CD4-positive, alpha-beta T cell treated with Interleukin-17A for 4 hours (primary cell): ENCODE measurements at places on chromosomes 7 and 10.

GRCh38 chr7:22801912-22802311 lies 20.7 kb downstream of the TOMM7 start:
- DNase-seq = no peak

GRCh38 chr10:69516316-69516715 lies 56.9 kb downstream of the NEUROG3 start:
- DNase-seq = peak; percentile 37

DNA sequence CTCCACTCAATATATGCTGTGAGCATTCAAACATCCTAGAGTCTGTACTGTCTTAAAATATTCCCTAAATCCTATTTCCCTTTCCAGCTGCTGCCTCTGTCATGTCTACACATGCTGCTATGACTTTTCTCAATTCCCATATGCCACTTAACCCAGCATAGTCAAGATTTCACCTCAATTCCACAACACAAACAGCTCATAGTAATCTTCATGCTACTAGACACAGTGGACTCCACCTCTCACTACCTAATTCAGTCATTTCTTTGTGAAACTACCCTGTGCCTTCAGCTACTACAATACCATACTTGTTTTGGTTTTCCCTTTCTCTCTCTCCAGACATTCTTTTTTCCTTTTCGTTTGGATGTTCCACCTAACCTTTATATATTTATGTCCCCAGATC lies 45.5 kb downstream of the GSAP start:
- no peak for DNase-seq

GRCh38 chr7:94591176-94591575 lies 64.8 kb downstream of the SGCE start:
- DNase-seq = no peak

DNA sequence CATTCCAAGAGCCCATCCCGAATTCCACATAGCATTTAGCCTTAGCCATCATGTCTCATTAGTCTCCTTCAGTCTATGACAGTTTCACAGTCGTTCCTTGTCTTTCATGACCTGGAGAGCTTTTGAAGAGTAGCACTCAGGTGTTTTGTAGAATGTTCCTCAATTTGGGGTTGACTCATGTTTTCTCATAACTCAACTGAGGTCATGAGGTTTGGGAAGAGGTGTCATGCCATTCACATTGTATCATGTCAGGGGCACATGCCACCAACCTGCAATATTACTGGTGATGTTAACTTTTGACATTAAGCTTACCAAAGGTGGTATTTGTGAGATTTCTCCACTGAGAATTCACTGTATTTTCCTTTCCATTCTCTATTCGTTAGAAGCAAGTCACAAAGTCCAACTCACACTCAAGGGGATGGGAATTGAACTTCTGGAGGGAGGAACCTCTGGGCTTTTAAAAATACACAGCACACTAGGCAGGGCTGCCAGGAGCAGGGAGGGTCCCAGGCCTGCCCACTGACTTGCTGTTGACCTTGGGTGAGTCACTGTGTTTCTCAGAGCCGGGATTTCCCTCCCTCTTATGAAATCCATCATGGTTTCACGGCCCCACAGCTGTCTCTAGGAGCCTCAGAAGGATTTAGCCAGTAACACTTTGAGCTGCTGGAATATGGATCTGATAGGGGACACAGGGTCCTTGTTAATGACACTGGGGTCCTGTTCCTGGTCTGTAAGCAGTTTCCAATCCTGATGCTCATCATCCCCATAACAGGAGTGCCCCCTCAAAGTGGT lies 74.4 kb upstream of the TCF7L2 start:
- DNase-seq = no peak

DNA sequence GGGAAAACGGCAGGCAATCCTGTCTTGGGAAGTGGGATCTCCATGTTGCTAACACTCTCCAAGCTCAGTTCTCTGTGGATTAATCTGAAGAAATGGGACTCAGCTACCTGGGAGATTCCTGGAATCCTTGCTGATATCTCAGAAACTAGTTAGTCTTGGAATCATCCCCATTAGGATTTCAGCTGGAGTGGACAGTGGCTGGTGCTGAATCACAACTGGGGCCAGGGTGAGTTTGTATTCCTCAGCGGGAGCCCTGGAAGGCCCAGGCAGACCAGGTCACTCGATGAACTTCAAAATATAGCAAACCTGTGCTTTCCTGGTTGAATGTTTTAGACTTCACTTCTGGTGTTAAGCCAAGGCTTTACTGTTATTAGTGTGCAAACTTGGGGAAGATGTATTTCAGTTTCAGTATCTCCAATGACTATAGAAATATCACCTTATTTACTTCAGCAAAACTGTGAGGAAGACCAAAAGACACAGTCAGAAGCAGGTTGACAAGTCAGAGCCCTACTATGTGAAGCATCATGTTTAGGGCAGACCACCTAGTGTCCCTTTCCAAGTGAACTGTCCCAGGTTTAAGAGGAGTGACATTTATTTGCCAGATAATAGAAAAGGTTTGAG lies 126.1 kb downstream of the AOAH start:
- DNase-seq = no peak

GRCh38 chr7:36034020-36034419 lies 119.0 kb upstream of the EEPD1 start:
- DNase-seq = no peak

GRCh38 chr7:99500637-99501009 lies 542 bp upstream of the ZNF394 start:
- DNase-seq = no peak

GRCh38 chr7:105270117-105270516 lies 118.6 kb downstream of the SRPK2 start:
- peak; percentile 22 for DNase-seq

DNA sequence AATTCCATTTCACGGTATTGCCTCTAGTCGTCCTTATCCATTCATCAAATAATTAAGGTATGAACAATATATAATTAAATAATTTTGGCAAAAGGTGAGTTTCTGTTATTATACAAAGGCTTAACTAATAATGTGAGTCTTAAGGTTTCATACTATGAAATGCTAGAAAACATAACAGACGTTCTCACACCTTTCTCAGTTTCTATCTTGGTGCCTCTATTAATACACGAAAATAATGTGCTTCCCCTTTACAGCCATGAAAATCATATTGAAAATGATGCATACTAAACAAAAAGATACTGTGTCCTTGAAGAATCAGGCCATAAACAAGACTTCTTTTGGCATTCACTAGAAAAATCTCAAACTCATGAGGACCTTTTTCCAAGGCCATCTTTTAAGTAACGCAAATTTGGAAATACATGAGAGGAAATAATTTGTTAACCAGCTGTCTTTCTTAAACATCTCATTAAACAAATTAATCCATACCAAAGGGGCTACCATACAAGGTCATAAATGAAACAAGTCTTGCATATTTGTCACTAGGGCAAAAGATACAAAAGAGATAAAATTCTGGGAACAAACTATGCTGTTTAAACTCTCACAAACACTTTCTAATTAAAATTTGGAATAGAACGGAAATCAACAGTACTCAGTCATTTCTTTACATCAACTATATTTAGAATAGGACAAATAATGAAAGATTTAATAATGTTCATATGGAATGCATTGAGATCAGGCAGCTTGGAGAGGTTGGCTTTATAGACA lies 53.9 kb upstream of the CAV2 start:
- no peak for DNase-seq

- peak; percentile 39 for DNase-seq
Observed at GRCh38 chr10:116849248-116850057, at the start of gene ENO4. TSS of gene ENO4 (plus strand) at chr10:116849499. CDS start at chr10:116849567, 68 bp downstream.

DNA sequence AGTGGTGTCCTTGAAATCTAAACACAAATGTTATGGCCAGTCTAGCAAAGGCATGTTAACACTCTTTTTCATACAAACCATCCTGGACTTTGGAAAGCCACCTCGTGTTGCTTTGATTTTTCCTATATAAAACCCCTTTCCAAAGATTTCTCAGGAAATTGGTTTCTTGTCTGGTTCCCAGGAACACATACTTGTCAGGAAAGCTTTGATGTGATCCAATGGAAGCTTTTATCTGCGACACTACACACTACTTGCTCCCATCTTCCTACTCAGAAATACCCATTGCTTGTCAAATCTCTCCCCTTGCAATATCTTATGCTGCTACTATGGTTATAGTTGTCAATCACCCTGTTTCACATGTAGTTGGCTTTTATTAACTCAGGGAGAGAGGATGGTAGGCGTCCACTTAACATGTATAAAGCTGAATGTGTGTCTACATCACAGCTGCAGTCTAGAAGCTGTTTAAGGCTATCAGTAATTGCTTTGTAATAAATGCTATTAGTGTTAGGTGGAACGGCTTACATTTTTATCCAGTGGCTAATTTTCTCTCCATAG lies 189.6 kb downstream of the GPAM start:
- DNase-seq = no peak

- DNase-seq = no peak
Observed at GRCh38 chr7:140595468-140596092, 45.0 kb downstream of the DENND2A start.

DNA sequence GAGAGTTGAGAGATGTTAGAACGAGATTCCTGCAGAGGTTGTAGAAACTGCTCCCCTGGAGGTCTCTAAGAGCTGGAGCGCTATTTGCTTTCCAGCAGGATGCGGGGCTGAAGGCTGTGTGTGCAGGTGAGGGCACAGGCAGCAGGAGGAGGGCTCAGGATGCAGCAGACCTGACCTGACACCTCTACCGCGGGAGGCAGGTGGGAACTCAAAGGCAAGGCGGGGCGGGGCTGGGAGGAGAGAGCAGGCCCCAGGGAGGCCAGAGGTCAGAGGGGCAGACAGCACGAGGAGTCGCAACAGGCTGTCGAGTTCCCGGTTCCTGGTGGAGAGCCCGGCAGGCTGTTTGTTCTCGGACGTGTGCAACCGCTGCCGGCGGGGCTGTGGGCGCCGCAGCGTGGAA lies 7.9 kb upstream of the CRTAC1 start:
- no peak for DNase-seq

DNA sequence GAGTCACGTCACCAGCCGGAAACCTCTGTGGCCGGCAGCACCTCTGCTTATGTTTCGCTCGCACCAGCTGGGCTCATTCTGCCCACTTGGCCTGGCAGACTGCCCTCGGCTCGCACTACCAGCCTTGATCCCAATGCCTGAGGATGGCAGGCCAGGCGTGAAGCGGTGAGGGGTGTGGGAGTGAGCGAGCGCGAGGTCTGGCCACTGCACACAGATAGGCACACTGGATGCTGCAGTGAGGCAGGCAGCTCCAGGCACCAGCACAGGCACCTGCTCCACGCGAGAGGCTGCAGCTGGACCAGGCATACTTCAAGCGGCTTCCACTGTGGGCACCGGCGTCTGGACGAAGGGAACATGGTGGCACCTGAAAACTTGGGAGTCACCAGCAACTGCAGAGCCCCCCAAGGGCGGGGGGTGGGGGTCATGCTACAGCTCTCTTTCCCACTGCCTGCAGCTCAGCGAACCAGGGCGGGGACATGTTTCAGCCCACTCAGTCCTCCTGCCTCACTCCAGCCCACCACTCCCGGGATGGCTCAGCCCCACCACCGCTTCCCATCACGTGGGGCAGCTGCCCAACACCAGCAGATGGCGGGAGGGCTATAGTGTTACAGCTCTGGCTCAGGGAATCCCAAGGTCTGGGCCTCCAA lies 5.4 kb upstream of the DMTF1 start:
- DNase-seq = no peak

GRCh38 chr10:114575417-114576131 lies 82.5 kb downstream of the ABLIM1 start:
- DNase-seq = no peak

GRCh38 chr7:20503278-20503950 lies 112.1 kb upstream of the ABCB5 start:
- no peak for DNase-seq

- no peak for DNase-seq
Observed at GRCh38 chr10:34489411-34489810, 325.7 kb downstream of the PARD3 start.

DNA sequence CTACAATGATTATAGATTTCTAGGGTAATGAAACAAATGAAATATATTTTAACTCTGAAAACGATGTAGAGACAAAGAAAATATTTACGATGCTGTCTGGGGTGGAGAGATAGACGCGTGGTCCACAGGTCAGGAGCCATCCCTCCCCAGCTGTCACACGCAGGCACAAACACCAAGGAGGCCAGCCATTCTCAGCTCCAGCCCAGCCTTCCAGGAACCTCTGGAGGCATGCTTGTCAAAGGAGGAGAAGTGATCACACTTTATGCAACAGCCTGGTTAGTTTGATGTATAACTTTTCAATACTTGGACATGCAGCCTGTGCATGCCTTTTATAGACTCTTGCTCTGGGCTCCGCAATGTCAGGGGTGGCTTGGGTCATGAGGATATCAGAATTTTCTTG lies 391.5 kb upstream of the MGMT start:
- DNase-seq = no peak

GRCh38 chr10:131134001-131134576 lies 177.4 kb downstream of the TCERG1L start:
- DNase-seq = no peak

GRCh38 chr7:32930378-32930777 lies 26.9 kb upstream of the FKBP9 start:
- no peak for DNase-seq

DNA sequence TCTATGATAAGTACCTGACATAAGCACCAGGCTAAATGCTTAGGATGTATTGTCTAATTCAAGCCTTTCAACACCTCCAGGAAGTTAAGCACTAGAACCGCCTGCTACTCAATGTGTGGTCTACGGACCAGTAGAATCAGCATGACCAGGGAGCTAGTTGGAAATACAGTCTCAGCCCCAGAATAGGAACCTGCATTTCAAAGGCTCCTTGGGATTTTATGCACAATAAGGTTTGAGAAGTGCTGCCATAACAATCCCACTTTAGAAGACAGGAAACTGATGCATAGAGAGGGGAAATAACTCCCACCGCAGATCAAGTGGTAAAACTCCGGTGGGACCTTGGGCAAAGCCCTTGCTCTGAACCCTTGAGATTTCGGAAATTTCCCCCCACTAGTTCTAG lies 8.8 kb upstream of the DUSP5 start:
- no peak for DNase-seq

DNA sequence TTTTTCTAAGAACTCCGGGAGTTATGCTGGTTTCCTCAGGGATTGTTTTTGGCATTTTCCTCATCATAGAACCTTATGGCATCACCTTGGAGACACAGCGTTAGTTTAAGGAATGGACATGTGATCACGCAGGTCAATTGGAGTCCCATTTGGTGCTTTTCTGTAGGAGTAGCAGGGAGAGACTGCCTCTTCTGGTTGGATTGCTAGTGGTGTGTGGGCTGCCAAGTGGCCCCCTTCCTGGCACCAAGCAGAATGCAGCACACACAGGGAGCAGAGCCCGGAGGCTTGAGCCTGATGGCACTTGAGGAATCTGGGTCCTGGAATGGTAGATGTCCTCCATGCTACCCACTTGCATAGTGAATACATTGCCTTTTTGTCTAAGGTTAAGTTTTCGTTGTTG lies 57.9 kb downstream of the SDK1 start:
- DNase-seq = no peak

DNA sequence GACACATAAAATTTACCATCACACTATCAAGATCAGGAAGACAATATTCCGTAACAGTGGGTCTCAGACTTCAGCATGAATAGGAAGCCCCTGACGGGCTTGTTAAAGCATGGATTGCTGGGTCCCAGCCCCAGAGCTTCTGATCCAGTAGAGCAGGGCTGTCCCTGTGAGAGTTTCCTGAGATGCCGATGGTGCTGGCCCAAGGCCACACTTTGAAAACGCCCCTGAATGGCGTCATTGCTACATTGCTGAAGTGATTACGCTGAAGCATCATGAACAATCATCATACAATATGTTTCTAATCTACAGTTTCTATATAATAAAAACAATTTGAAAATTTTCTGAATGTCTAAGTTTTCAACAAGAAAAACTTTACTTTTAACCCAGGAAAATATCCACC lies 38.0 kb upstream of the TMEM72 start:
- DNase-seq = no peak
